Stimulated activated CD4-positive, alpha-beta T cell treated with anti-CD3 and anti-CD28 coated beads, Interleukin-15, amount 100 ng/mL, for 1 hour (primary cell): ENCODE measurements at places on chromosomes 13 and 19.

- DNase-seq = no peak
Measured at GRCh38 chr13:40143559-40143958, 488.1 kb downstream of the COG6 start.

DNA sequence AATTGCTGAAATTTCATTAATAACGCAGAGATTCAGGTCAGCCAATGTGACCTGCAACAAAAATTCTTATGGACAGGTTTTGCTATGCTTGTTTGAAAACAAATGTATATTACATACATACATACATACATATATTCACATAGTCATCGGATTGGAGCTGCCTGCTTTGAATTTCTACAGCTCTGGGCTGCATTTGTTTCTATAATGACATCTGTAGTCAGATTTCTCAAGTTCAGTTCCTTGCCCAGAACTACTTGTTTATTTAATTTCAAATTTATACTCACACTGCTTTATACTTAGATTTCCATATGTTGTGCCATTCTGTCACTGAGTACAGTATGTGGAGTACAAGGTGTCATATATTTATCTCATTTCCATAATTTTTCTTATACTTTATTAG is 2775.0 kb downstream of the PCDH9 start:
- DNase-seq = no peak

DNA sequence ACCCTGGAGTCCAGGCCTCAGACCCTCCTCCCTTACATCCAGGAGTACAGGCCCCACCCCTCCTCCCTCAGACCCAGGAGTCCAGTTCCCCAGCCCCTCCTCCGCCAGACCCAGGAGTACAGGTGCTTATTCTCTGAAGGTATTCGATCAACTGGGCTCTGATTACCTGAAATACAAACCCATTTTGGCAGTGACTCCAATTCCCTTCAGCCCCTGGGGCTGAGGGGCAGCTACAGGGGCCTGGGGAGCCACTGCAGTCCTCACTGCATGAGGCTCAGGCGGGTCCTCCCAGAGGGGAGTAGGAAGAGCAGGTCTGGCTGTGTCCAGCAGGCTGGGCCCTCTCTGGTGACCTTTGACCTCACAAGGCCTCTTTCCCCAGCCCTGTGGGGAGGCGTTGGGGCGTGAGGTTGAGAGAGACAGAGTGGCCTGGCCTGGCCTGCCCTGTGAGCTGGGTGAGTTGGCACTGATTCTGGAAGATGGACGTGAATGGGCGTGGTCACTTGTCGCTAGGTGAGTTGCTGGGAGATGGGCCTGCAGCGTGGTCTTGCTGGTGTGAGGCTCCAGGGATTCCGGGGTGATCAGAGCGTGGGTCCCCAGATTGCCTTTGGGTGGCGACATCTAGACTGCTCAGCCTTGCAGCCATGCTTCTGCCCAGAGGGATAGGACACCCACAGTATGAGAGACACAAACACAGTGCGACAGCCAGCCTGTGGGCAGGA is 3.1 kb downstream of the BCAT2 start:
- no peak for DNase-seq

DNA sequence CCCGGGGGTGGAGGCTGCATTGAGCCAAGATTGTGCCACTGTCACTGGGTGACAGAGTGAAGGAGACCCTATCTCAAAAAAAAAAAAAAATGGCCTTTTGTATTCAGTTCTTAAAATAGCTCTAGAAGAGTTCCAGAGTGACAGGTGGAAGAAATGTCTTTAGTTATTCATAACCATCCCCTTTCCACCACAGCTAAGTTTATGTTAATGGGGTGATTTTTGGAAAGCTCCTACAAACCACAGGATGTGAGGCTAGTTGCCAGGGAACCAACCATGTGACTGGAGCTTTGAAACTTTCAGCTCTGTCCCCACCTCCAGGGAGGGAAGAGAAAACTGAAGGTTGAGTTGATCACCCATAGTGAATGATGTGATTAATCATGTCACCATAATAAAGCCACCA is 6.9 kb downstream of the ZNF490 start:
- DNase-seq = no peak

DNA sequence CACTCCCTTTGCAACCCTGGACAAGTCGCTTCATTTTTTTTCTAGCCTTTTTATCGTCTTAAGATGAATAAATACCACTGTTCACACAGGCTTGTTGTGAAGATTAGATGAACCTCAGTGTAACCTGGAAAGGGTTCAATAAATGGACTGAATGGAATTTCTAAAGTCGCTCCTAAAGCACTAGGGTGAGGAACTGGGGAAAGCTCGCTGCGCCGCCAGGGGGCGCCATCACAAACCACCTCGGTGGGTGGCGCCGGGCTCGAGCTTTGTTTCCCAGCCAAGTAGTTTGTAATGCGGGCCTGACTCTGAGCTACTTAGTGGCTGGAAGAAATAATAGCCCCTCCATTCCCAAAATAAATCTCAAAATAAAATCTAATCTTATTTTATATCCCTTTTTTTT is 2.2 kb upstream of the CEACAM6 start:
- peak; percentile 58 for DNase-seq

GRCh38 chr13:42860485-42860884 is 79.1 kb downstream of the FAM216B start:
- DNase-seq = no peak

DNA sequence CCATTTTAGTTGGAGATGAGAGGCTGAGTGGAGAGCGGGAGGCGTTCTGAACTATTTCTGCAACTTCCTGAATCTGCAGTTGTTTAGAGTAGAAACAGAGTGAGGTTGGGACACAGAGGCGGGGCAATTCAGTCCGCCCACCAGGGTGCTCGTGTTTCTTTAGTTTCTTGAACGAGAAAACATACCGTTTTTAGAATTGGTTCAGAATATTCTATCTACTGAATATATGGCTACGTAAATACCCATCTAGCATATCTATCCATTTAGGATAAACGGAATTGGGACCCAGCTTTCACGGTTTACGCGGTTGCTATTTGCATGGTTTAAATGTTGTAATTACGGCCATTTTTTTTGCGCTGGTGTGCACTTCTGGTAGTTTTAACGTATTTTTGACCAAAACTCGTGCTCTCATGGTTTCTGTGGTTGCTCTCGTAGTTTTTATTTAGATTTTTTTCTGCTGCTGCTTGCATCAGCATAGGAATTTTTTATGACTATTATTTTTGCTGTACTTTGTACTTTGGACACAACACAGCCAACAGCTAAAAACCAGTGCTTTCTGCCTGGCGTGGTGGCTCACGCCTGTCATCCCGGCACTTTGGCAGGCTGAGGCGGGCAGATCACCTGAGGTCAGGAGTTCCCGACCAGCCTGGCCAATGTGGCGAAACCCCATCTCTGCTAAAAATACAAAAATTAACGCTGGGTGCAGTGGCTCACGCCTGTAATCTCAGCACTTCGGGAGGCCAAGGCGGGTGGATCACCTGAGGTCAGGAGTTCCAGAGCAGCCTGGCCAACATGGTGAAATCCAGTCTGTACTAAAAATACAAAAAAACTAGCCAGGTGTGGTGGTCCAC is 32.7 kb downstream of the TIMM13 start:
- no peak for DNase-seq

GRCh38 chr13:45451282-45451681 is 13.5 kb upstream of the COG3 start:
- no peak for DNase-seq

DNA sequence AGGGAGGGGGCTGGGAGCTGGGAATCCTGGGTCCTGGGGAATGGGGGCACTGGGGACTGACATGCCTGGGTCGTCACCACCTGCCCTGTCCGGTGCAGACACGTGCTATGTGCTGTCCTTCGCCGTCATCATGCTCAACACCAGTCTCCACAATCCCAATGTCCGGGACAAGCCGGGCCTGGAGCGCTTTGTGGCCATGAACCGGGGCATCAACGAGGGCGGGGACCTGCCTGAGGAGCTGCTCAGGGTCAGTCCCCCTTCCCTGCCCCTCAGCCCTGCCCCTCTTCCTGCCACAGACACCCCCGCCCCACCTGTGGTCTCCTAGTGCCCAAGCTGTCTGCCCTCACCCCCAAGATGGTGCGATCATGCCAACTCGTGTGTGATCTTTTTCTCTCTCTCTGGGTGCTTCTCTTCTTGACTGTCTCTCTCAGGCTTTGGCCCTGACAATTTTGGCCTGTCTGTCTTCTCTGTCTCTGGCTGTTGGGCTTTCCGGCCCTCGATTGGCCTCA is 5.0 kb downstream of the CYTH2 start:
- DNase-seq = no peak

GRCh38 chr13:112885782-112886268 is 83.2 kb upstream of the MCF2L start:
- no peak for DNase-seq

GRCh38 chr13:26327940-26328725 is 74.2 kb downstream of the CDK8 start:
- no peak for DNase-seq
